ENCODE measurements at places on chromosomes 3 and 15.

DNA sequence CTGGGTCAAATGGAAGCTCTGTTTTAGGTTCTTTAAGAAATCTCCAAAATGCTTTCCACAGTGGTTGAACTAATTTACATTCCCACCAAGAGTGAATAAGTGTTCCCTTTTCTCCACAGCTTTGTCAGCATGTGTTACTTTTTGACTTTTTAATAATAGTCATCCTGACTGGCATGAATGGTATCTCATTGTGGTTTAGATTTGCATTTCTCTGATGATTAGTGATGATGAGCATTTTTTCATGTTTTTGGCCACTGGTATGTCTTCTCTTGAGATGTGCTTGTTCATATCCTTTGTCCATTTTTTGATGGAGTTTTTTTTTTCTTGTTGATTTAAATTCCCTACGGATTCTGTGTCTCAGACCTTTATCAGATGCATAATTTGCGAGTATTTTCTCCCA lies 745.0 kb upstream of the BCHE start:
- DNase-seq = no peak

- no peak for DNase-seq
Measured at GRCh38 chr15:65949491-65949890, 80.2 kb downstream of the RAB11A start.

GRCh38 chr3:34020726-34021680 lies 222.6 kb downstream of the PDCD6IP start:
- no peak for DNase-seq

DNA sequence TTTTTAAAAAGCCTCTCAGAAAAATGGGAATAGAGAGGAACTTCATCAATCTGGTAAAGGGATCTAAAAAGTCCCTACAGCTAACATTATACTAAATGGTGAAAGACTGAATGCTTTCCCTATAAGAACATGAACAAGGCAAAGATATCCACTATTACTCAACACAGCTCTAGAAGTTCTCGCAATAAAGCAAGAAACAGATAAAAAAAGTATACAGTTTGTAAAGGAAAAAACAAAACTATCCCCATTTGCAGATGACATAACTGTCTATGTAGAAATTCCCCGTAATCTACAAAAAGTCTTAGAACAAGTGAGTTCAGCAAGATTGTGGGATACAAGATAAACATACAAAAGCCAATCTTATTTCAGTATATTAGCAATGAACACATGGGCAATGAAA lies 15.4 kb downstream of the EDC3 start:
- no peak for DNase-seq

GRCh38 chr3:45985532-45986302 lies 9.9 kb downstream of the FYCO1 start:
- DNase-seq = no peak

- DNase-seq = peak; percentile 48
Measured at GRCh38 chr3:64264501-64265109, 39.3 kb upstream of the PRICKLE2 start.

DNA sequence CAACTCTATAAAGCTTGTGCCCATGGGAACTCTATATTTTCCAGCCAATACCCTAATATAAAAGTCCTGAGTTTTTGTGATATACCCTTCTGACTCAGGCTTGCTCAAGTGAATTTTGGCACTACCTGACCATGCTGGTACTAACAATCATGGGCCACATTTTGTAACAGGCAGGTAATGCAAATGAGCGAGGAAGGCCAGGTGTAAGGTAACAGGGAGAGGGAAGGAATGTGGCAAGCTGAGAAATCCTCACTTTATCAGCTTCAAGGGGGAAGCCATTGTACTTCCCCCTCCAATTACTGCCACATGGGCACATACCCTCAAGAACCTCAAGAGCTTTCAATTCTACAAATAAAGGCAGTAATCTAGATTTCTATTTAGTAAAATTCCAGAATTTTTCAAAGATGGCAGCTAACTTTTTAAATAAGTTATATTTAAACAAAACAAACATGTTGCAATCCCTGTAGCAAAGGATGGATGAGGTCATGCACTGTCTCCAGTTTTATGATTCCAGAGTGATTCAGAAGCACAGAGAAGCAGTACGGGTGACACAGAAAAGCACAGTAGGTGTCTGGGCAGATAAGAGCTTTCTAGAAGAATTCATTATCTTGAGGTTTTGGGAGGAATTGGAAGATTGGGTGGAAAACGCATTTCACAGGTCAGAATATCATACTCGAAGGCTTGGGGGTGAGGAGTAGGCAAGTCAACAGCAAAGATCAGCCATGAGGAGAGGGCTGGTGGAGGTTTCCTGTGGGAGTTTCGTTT lies 87.6 kb downstream of the FOXP1 start:
- peak; percentile 94 for DNase-seq

GRCh38 chr3:14278265-14278798 lies 99.7 kb downstream of the LSM3 start:
- DNase-seq = no peak

- no peak for DNase-seq
Measured at GRCh38 chr15:45164914-45165313, 22.9 kb downstream of the SHF start.

GRCh38 chr3:159788291-159788690 lies 200.3 kb upstream of the IL12A start:
- peak; percentile 51 for DNase-seq

DNA sequence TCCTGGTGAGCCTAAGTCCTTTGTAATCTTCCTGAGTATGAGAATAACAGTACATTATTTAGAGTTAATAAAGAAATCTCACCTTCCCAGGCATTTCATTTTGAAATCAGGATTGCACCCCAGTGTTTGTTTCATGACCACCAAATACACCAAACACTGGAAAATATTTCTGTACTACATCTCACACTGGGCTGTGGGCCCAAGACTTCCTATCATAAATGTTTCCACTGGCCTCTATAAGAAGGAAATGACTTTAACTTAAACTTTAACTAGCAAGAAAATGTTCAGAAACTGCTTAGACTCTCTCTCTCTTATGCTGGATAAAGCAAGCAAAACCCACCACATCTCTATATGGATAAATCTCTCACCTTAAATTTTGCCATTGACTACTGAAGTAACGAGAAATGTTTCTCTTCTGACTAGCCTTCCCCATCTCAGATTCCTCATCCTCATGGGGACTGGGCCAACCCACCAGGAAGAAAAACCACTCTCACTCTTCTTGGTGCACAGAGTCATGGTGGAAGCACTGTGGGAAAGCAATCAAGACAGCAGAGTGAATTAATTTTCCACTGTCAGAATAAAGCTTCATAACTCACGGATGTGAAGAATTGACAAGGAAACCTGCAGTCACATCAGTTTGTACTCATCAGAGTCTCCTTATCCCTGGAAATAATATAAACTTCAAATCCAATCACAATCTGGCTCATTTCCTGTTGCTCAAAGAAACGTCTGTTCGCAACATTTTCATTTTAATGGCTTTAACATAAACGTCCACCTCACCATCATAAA lies 859.6 kb downstream of the EPHA3 start:
- DNase-seq = no peak

DNA sequence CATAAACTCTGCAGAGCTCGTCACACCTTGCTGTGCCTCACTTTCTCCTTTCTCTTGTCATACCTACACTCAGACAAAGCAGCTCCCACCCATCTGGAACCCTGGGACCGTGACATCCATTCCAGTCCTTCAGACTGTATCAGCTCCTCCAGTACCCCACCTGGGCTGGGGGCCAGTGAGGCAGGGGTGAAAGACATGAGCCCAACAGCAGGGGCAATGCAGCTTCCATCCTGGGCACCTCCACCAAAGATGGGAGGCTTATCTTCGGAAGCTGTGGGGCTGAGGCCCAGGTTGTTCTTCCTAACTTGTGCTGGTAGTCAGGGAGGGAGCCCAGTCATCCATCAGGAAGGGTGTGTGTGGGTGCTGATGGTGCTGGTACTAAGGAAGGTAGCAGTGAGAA lies 109.2 kb downstream of the EEFSEC start:
- no peak for DNase-seq

DNA sequence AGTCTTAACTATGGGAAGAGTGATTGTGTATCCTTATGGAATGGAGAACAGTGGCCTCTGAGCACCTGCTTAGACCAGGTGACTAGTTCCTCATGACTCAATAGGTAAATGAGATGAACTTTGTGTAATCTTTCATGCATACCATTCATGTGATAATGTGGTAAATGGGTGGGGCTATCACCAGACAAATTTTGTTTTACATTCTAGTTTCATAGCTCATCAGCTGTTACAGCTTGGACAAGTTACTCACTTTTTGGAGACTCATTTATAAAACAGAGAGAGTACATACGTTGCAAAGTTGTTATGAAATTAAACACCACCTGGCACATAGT lies 103.7 kb upstream of the TGFBR2 start:
- peak; percentile 52 for DNase-seq

DNA sequence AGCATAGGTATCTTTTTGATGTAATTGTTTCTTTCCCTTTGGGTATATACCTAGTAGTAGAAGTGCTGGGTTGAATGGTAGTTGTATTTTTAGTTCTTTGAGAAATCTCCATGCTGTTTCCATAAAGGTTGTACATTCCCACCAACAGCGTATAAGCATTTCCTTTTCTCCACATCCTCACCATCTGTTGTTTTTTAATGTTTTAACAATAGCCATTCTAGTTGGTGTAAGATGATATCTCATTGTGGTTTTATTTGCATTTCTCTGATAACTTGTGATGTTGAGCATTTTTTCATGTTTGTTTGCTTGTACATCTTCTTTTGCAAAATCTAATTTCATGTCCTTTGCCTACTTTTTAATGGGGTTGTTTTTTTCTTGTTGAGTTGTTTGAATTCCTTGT lies 80.0 kb upstream of the TMC3 start:
- no peak for DNase-seq

- peak; percentile 82 for DNase-seq
Measured at GRCh38 chr15:51380999-51381806, 39.7 kb downstream of the GLDN start.

DNA sequence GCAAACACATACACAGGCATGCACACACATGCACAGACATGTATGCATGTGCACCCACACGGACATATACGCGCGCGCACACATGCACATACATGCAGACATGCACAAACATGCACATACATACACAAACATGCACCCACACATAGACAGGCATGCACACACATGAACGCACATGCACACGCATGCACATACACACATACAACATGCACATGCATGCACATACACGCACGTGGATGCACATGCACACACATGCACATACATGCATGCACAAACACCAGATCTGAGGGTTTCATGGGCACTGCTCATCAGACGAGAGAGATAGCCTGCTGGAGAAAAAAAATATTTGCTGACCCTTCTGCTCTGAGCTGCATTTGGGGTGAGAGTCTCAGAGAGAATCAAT lies 31.7 kb upstream of the NTRK3 start:
- no peak for DNase-seq

DNA sequence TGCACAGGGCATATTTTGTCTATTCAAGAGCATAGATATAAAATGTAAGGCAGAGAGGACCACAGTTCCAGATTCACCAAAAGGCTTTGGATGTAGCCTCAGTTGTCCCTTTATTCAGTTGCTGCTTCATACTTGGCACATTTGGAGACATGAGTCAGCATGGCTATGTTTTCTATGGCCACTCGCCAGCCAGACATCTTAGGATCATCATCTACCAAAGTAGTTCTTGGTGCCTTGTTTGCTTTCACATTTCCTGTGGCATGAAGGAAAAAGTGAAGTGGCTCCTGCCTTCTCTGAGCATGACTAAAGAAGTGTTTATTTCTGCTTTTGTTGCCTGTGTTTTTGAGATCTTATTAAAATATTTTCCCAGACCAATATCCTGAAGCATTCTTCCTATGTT lies 7.2 kb downstream of the SUSD5 start:
- peak; percentile 97 for DNase-seq

GRCh38 chr3:181533811-181534210 lies 177.9 kb upstream of the SOX2 start:
- no peak for DNase-seq

DNA sequence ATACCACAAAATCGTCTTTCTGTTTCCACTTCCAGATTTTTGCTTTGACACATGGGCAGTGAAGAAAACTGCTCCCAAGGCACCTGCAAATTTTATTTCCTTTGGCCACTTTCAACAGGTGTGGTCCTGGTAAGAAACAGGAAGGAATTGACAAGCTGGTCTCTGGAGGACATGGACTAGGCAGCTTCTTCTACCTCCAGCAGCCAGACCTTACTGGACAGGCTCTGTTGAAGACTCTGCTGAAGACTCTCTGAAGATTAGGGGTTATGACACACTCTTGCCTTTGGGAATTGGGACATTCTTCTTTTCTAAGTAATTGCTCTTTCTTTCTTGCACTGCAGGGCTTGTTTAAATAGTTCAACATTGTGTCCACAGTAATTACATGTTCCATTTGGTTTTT lies 147.7 kb upstream of the DCBLD2 start:
- DNase-seq = no peak

DNA sequence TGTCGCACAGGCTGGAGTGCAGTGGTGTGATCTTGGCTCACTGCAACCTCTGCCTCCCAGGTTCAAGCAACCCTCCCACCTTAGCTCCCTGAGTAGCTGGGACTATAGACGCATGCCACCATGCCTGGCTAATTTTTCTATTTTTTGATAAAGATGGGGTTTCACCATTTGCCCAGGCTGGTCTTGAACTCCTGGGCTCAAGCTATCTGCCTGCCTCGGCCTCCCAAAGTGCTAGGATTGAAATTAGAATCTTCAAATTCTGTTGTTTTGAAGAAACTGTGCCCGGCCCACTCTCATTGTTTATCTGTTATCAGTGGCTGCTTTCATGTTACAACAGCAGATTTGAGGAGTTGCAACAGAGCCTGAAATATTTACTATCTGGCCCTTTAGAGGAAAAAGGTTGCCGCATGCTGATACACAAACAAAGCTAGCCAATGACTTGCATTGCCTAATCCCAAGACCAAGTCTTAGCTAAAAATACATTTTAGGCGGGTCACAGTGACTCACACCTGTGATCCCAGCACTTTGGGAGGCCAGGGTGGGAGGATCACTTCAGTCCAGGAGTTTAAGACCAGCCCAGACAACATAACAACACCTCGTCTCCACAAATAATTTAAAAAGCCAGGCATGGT lies 43.2 kb upstream of the PPP4R2 start:
- DNase-seq = no peak

- DNase-seq = peak; percentile 65
Measured at GRCh38 chr3:16993227-16993626, 108.5 kb downstream of the PLCL2 start.

DNA sequence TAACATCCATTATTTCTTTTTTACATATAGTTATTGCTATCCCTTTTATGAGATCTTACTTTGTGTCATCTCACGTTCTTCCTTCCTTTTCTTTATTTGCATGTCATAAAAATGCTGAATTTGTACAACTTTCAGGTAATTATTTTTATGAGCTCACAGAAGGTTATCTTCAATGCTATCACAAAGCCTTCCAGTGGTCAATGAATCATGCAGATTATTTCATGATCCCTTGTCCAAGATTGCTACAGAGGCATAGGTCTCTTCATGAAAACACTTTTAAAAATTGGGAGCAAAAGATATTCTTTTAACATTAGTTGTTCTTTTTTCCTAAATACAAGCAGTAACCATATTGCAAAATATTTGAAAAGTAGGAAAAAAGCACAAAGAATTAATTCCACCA lies 880.1 kb upstream of the NR2F2 start:
- DNase-seq = peak; percentile 36

DNA sequence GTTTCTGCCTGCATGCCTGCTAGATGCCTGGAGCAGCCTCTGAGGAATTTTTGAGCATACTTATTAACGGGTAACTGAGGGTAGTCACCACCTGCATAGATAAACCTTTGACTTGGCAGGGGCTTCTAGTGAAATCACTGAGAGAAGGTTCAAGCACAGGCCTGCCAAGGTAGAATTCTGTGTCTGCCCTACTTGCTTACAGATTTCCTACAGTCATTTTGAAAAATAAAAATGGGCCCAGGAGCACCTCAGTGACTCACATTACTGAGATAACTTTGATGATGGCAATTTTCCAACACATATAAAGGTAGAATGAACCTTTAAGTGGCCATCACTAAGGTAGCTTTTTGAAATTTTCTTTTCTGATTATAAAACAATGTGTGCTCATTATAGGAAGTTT lies 10.8 kb downstream of the CRTAP start:
- DNase-seq = no peak
